NCI-H1417 (cell line): ENCODE measurements at places on chromosomes 5 and 9.
A peak's percentile ranks its signal among the peaks of the same experiment; 100 is the strongest.

GRCh38 chr9:90979639-90980038, 178.0 kb downstream of the SYK start:
- no peak for DNase-seq

GRCh38 chr5:62007457-62007856, 298.5 kb upstream of the KIF2A start:
- DNase-seq = no peak

- peak; percentile 97 for DNase-seq
Measured at GRCh38 chr5:1799602-1800471, at the start of gene MRPL36. Gene MRPL36, minus strand, starts transcription at chr5:1799837. Its CDS starts 902 bp downstream, at chr5:1798935.

GRCh38 chr5:134550271-134551214, 25.1 kb downstream of the JADE2 start:
- DNase-seq = no peak

DNA sequence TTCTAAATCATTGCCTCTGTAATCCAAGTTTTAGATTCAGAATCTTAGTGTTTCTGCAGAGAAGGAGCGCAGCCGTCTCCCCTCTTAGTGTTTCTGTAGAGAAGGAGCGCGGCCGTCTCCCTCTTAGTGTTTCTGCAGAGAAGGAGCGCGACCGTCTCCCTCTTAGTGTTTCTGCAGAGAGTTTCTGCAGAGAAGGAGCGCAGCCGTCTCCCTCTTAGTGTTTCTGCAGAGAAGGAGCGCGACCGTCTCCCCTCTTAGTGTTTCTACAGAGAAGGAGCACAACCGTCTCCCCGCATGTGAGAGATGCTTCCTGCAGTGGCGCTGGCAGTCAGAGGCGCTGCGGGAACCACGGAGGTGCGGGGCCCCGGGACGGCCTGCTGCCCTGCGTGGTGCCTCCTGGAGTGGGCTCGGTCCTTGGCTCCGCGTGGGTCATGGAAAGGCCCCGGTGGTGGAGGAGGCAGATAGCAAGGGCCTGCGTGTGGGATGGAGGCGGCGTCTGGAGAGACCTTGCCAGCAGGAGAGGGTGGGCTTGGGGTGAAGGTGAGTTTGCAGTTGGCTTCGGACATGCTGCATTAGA, 10.9 kb downstream of the CEP72 start:
- no peak for DNase-seq

- DNase-seq = no peak
Measured at GRCh38 chr5:123438244-123438643, 15.0 kb upstream of the CEP120 start.
